AML-193 (cell line): ENCODE measurements at places on chromosomes 5 and 9.

DNA sequence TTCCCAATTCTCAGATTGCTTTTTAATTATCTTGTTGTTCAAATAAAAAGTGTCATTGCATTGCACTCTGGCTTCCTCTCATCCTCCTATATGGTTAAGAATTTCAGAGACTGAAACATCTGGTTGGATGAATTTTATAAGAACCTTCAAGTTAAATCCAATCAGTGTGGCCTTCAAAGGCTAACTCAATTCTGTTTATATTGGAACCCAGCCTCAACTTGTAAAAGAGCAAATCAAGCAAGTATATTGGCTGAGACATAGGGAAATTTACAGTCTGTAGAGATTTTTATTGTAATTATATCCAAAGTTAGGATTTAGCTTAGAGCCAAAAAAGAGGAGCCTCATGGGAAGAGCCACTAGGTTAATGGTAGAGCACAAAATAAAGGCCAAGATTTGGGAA is 159.9 kb upstream of the FER start:
- no peak for DNase-seq

DNA sequence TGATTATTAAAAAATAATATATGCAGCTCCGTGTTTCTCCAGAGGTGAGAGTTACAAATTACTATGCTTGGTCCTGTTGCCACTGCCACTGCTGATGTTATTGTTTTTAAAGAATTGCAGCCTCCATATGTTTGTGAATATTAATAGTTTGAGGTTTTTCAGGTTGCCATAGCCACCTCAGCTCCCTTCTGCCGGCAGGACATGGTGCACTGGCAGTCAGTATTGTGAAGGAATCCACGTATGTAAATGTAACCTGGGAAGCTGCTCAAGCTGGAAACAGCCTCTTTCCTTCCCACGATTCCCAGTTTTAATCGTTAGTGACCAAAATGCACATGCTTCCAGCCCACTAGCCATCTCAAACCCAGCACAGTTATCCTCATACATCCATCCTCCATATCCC is 184.4 kb upstream of the CCNG1 start:
- no peak for DNase-seq

DNA sequence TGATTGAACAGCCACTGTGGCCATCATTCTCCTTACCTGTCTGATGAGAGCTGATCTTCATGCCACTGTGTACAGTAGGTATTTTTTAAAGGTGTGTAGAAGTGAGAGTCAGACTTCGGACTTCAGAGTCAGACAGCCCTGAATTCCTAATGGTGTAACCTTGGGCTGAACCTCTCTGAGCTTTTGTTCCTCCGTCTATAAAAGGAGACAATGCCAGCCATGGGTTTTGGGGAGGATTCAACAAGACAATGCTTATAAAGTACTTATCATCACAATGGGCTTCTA is 18.7 kb downstream of the GSN start:
- DNase-seq, result no peak

GRCh38 chr9:18499980-18500379 is 26.0 kb downstream of the ADAMTSL1 start:
- no peak for DNase-seq
